ENCODE measurements at places on chromosomes 16 and 17.
A peak's percentile ranks its signal among the peaks of the same experiment; 100 is the strongest.

DNA sequence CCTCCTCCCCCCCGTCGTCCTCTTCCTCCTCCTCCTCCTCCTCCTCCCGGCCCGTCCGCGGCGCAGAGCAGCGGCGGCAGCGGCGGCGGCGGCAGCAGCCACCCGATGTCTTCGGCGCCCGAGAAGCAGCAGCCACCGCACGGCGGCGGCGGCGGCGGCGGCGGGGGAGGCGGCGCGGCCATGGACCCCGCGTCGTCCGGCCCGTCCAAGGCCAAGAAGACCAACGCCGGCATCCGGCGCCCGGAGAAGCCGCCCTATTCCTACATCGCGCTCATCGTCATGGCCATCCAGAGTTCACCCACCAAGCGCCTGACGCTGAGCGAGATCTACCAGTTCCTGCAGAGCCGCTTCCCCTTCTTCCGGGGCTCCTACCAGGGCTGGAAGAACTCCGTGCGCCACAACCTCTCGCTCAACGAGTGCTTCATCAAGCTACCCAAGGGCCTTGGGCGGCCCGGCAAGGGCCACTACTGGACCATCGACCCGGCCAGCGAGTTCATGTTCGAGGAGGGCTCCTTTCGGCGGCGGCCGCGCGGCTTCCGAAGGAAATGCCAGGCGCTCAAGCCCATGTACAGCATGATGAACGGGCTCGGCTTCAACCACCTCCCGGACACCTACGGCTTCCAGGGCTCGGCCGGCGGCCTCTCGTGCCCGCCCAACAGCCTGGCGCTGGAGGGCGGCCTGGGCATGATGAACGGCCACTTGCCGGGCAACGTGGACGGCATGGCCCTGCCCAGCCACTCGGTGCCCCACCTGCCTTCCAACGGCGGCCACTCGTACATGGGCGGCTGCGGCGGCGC, at the start of gene FOXF1:
Gene FOXF1 (plus strand): TSS at position 63 of the 797 bp plus-strand sequence. CDS start 43 bp downstream, at position 106.
- no peak for DNase-seq

DNA sequence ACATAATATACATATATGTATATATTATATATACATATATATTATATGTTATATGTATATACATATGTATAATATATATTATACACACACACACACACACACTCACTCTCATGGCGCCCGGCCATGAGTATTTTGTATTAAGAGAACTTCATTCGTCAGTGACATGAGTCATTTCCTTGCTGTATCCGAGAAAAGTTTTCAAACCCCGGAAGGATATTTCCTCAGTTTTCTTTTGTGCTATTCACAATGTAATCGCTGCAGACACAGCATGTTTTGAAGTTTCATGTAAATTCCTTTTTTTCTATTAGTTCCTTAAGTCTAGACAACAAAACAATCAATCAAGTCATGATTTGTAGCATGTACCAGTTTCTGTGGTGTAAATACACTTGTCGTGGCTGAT, 33.3 kb downstream of the OR1D5 start:
- DNase-seq: no peak

- no peak for DNase-seq
Measured at GRCh38 chr17:34628879-34629278, 49.5 kb downstream of the TMEM132E start.

GRCh38 chr17:42798383-42799380, at the start of the genes CNTD1 and COA3:
CNTD1 (plus strand) TSS chr17:42798861; CDS start chr17:42799068, 207 bp downstream.
COA3 (minus strand) TSS chr17:42798704; CDS start chr17:42798681, 23 bp downstream.
- DNase-seq: peak; percentile 44

DNA sequence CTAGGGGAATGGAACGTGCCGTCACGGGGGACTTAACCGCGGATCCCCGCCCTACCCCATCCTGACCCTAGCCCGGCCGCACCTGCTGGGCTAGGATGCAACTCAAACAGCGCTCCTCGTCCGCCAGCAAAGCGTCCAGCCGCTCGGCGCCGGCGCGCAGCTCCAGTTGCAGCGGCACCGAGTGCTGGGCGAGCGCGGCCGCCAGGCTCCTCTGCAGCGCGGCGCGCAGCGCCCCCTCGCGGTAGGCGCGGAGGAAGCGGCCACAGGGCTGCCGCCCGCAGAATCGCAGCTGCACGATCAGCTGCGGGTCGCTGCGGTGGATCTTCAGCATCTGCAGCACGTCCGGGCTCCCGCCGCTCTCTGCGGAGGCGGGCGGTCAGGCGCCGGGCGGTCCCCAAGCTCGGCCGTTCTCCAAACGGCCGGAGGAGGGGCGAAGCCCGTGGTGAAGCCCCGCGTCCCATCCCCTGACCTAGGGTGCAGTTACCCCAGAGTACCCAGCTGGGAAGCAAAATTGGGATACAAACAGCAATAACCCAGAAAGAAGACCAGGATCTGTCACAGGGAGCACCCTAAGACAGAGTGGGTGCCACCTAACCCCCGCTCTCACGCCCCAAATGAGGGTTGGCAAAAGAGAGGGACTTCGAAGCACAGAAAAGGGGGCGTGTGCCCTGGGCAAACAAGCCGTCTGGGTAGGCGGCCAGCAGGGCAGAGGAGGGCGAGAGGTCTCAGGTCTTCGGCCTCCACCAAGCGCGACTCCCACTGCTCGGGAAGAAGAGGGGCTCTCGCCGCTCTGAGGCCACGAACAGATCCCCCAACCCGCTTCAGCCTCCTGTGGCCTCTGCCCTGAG, 4.2 kb downstream of the TRADD start:
- peak; percentile 56 for DNase-seq

DNA sequence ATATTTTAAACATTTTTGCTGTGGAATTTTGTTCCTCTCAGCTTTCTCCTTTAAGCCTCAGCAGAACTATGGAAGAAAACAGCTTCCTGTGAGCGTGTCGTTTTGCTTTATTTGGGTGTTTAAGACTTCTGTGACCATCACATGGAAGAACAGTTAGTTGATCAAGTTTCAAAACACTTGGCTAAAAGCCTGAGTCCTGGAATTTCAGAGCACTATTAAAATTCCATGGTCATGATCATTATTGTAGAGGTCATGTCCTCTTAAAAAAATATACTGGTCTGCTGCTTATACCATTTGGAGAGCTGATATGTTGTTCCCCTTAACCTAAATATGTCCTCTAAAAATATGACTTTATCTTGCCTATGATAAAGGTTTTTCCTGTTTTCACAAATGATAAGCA, 12.6 kb upstream of the CDR2 start:
- no peak for DNase-seq

- DNase-seq: no peak
Measured at GRCh38 chr16:53511084-53511402, 8.0 kb upstream of the AKTIP start.

DNA sequence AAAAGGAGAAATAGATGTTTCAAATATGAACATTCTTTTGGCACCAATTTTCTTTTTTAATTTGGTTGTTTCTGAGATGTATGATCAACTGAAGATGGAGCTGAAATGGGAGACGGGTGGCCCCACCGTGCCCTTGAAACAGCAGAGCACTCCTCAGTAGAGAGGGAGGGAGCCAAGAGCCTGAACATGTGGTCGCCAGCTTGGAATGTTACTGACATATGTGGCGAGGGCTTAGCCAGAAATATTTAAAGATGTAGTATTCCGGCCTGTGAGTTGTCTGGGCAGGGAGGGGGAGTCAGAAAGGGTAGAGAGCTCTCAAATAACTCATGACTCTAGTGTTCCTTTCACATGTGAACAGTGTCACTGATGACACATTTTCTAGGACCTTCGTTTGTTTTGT, 13.3 kb upstream of the MRC2 start:
- no peak for DNase-seq

GRCh38 chr16:65487231-65487630, 365.4 kb upstream of the CDH11 start:
- no peak for DNase-seq

DNA sequence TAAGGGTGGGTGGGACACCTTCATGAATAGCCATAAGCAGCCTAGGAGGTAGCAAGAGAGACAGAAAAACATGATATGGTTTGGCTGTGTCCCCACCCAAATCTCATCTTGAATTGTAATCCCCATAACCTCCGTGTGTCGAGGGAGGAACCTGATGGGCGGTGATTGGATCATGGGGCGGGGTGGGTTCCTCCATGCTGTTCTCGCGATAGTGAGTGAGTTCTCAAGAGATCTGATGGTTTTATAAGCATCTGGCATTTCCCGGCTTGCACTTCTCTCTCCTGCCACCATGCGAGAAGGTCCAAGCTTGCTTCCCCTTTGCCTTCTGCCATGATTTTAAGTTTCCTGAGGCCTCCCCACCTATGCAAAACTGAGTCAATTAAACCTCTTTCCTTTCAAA, 259.1 kb upstream of the ERCC4 start:
- DNase-seq: no peak

DNA sequence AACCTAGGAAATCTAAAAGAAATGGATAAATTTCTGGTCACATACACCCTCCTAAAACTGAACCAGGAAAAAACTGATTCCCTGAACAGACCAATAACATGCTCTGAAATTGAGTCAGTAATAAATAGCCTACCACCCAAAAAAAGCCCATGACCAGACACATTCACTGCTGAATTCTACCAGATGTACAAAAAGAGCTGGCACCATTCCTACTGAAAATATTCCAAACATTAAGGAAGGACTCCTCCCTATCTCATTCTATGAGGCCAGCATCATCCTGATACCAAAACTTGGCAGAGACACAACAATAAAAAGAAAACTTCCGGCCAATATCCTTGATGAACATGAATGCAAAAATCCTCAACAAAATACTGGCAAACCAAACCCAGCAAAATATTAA, 52.9 kb downstream of the TTC19 start:
- no peak for DNase-seq

- DNase-seq: no peak
Measured at GRCh38 chr17:66957951-66958579, 6.4 kb upstream of the CACNG4 start.

- no peak for DNase-seq
Measured at GRCh38 chr17:79005063-79005861, 4.3 kb downstream of the CANT1 start.

- no peak for DNase-seq
Measured at GRCh38 chr17:21742326-21742725, 50.0 kb downstream of the KCNJ18 start.

- no peak for DNase-seq
Measured at GRCh38 chr17:80031691-80032430, 3.8 kb downstream of the TBC1D16 start.

- no peak for DNase-seq
Measured at GRCh38 chr17:71412803-71413202, 708.0 kb upstream of the SOX9 start.

- no peak for DNase-seq
Measured at GRCh38 chr16:87918866-87919680, 17.3 kb downstream of the CA5A start.

DNA sequence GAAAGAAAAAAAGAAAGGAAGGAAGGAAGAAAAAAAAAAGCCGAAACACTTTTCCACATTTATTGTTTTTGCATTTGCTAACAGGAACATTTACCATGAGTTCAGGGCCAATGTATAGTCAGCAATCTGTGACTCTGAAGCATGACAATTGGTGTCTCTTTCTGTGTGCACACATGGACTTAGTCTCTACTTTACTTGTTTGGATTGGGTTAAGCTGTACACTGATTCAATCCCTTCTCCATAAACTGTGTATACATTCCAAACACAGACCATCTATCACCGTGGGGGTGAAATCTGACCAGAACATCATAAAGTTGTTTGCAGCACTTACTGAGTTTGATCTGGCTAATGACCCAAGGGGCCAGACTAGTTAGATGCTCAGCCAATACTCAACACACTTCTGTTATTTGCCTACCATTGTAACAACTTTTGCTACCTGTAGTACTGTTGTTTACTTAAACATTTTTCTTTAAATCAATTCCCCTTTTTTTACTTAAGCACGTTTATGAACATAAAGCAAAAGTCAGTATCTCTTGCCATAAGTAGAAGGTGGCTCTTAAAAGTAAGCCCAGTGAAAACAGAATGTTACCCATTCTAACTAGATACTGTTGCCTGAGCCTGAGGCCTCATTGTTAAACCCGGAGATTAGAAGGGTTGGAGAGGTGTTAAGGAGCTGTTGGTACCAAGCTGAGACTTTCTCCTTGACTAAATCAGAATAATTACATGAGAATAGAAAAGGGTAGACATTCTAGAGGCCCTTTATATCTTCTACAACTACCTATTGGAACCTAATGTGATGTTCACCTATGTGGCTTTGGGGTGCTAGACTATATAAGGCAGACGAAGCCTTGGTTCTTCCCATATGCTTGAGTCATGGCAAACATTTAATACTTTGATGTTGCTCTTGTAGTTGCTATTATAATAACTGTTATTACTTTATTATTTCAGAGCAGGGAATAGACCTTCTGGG, 41.8 kb downstream of the SCNN1B start:
- DNase-seq: no peak

GRCh38 chr16:3837851-3838586, 42.5 kb downstream of the CREBBP start:
- DNase-seq: no peak

DNA sequence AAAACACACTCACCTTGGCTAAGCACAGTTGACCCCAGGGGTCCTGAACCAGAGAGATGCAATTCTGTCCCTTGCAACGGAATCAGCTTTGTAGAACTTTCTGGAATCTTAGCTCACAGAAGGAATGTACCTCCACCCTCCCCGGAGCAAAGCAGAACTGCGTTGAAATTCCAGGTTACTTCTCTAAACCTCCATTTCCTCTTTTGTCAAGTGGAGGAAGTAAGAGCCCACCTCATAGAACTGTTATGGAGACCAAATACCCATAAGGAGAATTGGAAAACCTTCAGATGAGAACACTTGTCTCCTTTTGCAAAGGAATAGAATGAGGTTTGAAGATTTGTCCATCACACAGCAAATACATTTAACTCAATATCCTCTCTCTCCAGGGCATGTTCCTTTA, 86.6 kb upstream of the RBBP6 start:
- DNase-seq: no peak

GRCh38 chr16:76190057-76190456, 87.1 kb upstream of the CNTNAP4 start:
- DNase-seq: no peak

GRCh38 chr16:27154705-27155521, 48.4 kb upstream of the KDM8 start:
- DNase-seq: peak; percentile 42

DNA sequence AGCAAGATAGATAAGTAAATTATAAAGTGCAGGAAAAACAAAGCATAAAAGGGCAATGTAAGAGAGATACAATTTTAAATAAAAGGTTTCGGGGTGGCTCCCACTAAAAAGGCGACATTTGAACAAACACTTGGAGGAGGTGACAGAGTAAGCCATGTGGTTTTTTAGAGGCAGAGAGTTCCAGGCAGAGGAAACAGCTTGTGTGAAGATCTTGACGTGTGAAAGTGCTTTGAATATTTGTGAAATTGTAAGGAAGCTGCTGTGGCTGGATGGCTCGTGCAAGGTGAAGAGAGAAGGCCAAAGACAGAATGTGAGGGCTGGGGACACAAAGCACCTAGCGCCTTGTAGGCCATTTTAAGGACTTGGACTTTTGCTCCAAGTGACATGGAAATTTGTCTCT, 28.6 kb upstream of the HYDIN start:
- DNase-seq: no peak

- no peak for DNase-seq
Measured at GRCh38 chr17:78400581-78401240, 22.3 kb downstream of the PGS1 start.

- no peak for DNase-seq
Measured at GRCh38 chr17:32311028-32311536, 30.9 kb downstream of the C17orf75 start.

- no peak for DNase-seq
Measured at GRCh38 chr17:72305472-72305871, 184.7 kb downstream of the SOX9 start.
